ENCODE measurements at places on chromosomes 4 and X.

DNA sequence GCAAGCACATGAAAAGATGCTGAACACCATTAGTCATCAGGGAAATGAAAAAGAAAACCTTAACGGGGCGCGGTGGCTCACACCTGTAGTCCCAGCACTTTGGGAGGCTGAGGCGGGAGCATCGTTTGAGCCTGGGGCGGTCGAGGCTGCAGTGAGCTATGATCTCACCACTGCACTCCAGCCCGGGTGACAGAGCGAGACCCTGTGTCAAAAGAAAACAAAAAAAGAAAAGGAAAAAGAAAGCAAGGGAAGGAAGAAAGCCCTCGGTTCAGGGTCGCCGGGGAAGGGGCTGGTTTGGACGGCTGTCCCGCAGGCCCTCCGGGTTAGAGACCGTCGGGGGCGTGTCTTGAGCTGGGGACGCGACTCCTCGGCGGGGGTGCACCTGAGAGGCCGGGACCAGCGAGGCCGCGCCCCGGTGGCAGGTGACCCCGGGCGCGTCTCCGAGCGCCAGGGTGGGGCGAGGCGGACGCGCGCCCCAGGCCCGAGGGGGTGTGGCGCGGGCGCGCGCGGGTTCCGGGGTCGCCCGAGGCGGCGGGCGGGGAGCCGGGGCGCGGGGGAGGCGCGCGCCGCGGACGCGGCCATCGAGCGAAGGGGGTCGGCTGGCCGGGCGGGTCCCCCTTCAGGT is 478 bp upstream of the PLXNA3 start:
- DNase-seq = peak; percentile 67

- no peak for DNase-seq
Measured at GRCh38 chrX:69313617-69314290, 148.5 kb upstream of the PJA1 start.

- no peak for DNase-seq
Measured at GRCh38 chr4:168593399-168593798, 96.5 kb downstream of the PALLD start.

DNA sequence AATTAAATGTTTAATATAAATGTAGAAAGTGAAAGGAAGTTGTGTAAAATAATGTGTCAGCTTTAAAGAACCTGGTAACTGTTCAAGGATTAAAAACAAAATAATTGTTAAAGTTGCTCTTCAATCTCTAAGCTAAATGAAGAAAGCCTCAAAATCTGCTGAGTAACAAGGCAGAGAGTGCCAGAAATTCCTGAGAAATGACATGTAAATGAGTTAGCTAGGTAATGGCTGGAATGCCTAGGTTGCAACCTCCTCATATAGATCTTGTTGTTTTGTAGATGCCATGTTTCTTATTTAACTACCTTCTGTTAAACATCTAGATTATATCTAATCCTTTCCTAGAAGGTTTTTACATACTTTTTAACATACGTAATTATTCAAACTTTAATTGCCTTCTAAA is 763.6 kb upstream of the AGA start:
- no peak for DNase-seq

- no peak for DNase-seq
Measured at GRCh38 chr4:57612279-57612678, 502.1 kb upstream of the IGFBP7 start.

DNA sequence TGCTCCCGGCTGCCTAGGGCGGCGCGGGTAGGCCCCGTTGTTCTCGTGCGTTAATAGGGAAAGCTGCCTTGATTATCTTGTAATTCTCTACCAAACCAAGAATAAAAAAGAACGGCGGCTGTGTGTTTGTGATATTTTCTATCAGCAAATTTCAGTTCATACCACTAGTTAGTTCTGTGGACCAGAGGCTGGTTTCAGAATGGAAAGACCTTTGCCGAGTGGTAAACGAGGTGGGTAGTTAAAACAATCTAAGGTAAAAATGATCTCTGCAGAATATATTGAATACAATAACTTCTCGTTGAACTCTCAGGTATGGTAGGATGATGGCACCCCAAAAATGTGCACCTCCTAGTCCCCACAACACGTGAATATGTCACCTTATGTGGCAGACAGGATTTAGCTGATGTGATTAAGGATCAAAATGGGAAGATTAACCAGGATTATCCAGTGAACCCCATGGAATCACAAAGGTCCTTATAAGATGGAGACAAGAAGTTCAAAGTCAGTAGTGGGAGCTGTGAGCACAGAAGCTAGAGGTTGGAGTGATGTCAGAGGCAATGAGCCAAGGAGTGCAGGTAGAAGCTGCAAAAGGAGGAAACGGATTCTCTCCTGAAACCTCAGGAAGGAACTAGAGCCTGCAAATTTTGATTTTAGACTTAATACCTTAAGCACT is 574 bp upstream of the CFAP97 start:
- peak; percentile 58 for DNase-seq

DNA sequence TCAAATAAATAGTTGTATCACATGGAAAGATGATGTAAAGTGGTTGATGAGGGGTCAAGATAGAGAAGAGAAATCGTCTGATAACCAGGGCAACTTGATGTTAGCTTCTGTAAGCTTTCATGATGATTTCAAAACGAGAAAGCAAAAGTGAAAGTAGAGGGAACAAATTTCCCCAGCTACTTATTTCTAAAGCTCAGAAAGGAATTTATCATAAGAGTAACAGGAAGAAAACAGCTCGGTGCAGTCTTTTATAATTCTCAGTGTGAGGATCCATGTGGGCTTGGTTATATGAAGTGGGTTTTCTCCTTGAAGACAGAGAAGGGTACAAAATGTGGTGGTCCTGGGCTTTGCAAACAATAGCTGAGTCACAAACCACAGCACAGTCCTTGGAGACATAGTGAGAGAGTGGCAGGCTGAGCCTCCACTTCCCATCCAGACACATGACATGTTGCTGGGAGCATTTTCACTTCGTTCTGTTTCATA is 32.1 kb upstream of the GLRA2 start:
- DNase-seq = no peak

DNA sequence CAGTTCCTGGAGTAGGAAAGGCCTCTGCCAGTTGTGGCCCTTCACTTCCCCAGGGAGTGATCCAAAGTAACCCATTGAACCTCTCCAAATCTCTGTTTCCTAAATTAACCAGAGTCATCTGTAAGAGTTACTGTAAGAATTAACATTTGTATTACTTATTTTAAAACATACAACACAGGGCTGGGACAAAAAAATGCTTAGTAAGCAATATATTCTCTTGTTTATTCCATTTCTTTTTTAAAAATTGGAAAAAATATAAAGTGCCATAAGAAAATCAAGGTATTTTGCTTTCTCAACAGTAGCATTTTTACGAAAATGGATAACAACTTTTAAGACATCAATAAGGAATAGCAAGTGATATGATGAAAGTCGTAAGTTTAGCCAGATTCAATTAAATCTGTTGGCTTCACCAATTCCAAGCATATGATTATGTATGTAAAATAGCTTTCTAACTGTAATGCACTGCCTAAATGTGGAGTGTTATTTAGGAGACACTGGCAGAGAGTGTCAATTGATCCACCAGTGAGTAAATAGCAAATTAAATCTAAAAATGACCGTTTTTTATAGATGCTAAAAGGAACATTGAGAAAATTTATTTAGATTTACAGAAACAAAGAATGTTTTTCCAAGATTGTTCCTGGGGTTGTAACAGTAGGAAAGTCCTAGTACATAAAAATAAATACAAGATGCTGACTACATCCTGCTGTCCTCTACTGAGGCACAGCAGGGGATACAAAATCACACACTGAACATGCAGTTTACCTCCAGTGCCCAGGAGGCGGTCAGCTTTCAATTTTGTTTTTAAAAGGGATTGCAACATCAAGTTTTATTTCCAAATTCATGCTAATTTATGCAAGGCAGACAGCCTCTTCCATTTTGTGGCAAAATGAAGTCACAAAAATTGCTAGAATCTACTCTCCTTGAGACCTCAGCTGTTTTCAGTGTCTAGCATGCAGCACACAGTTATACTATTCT is 53.7 kb downstream of the GPM6A start:
- no peak for DNase-seq

GRCh38 chrX:65712005-65712806 is 44.8 kb downstream of the MSN start:
- DNase-seq = no peak

- DNase-seq = no peak
Measured at GRCh38 chr4:76194325-76194724, 19.3 kb downstream of the SCARB2 start.

GRCh38 chrX:129759576-129760061 is 20.1 kb upstream of the SASH3 start:
- DNase-seq = no peak

- DNase-seq = no peak
Measured at GRCh38 chrX:104660092-104660491, 94.1 kb downstream of the IL1RAPL2 start.
